DND-41 (cell line): ENCODE measurements at places on chromosomes 13 and 19.

GRCh38 chr19:28012361-28012760 is 1200.6 kb downstream of the UQCRFS1 start:
- H3K4me3 ChIP-seq: no peak overlapping the region
- no peaks in the 10 kb centered on the region for H3K27me3 ChIP-seq
- no peaks in the 10 kb centered on the region for H3K36me3 ChIP-seq
- no peak for DNase-seq
- no peak overlapping the region for H3K27ac ChIP-seq

DNA sequence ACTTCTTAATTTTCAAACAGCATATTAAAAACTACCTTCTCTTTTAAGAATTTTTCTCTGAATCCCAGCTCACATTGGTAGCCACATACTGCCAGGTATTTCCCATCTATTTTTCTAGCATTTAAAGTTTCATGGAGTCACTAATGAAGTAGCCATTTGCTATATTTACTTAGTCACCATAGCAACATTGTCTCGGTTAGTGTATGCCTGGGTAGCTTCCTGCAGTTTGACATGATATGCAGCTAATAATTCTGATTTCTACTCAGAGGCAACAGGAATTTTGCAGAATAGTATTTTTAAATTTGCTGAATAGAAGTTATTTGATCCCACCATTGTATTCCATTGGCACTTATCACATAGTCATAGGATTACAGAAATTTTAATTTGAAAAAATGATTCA is 30.9 kb upstream of the KCTD4 start:
- no peak overlapping the region for H3K27ac ChIP-seq
- H3K4me1 ChIP-seq: no peaks in the 10 kb centered on the region
- no peak overlapping the region for H3K4me3 ChIP-seq

DNA sequence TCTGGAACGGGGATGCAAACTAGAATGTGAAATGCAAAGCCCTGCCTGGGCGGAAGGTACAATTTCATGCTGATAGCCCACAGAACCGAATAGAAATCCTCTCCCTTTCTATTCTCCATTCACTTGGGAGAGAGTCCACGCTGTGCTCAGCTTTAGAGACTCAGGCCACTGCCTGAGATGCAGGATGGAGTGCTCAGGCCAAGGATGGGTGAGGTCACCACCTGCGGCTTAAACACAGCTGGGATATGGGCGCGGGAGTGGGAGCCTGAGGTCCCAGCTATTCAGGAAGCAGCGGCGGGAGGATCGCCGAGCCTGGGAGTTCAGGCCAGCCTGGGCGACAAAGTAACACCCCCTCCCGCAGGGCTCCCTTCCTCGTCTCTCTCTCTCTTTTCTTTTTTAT is 446 bp upstream of the ZNF83 start:
- peak overlapping the region; percentile 6; the same call in 1 of the 2 replicates for H3K4me3 ChIP-seq
- no peak for DNase-seq
- H3K36me3 ChIP-seq: peaks cover 16% of the 10 kb centered on the region
- H3K27ac ChIP-seq: peak overlapping the region; percentile 57
- no peaks in the 10 kb centered on the region for H3K27me3 ChIP-seq

GRCh38 chr13:21476893-21477472 is 17.9 kb upstream of the ZDHHC20 start:
- H3K4me1 ChIP-seq: peaks cover 14% of the 10 kb centered on the region; the same call in 1 of the 2 replicates
- no peak overlapping the region for H3K4me3 ChIP-seq
- no peaks in the 10 kb centered on the region for H3K27me3 ChIP-seq
- no peak overlapping the region for H3K27ac ChIP-seq
- DNase-seq: peak; percentile 73

GRCh38 chr13:26485786-26486185 is 71.7 kb upstream of the WASF3 start:
- no peak overlapping the region for H3K4me3 ChIP-seq
- no peak overlapping the region for H3K27ac ChIP-seq
- no peaks in the 10 kb centered on the region for H3K36me3 ChIP-seq
- no peak for DNase-seq
- H3K27me3 ChIP-seq: peaks cover 4% of the 10 kb centered on the region

DNA sequence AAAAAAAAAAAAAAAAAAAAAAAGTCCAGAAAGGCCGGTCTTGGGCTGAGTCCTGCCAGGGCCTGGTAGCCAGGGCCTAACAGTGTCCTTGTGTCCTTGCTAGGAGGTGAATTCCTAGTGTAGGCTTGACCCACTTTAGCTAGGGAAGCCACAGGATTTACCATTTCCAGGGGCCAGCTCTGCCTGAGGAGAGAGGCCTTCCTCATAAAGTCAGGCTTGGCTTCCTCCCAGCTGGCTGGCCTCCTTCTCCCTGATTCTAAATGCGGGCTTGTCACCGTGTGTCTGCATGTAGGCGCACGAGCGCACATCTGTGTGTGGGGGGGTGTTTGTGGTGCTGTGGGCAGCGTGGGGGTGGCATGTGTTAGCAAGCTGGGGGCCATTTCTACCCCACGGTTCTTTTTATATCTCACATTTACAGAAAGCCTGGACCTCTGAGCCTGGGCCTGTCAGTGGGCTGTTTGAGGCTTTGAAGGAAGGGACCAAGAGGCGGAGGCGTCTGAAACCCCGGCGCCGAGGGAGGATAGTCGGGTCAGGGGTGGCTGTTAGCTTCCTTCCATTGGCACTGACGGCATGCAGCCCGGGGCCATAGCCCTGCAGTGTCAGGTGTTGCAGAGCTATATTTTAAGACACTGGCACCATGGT is 31.7 kb downstream of the IER2 start:
- H3K27ac ChIP-seq: no peak overlapping the region
- no peaks in the 10 kb centered on the region for H3K36me3 ChIP-seq
- no peaks in the 10 kb centered on the region for H3K27me3 ChIP-seq
- H3K4me1 ChIP-seq: no peaks in the 10 kb centered on the region
- H3K4me3 ChIP-seq: no peak overlapping the region

- no peaks in the 10 kb centered on the region; the same call in 1 of the 2 replicates for H3K36me3 ChIP-seq
- peak within 1 kb of the TSS; percentile 76 for H3K27ac ChIP-seq
- H3K4me3 ChIP-seq: peak within 1 kb of the TSS; percentile 45
- peaks cover 46% of the 10 kb centered on the region for H3K4me1 ChIP-seq
Observed at GRCh38 chr13:114132419-114133121, at the start of gene RASA3. Gene RASA3 (minus strand): TSS chr13:114132623. CDS start chr13:114132489, 134 bp downstream.

- no peaks in the 10 kb centered on the region for H3K36me3 ChIP-seq
- no peaks in the 10 kb centered on the region for H3K27me3 ChIP-seq
- no peaks in the 10 kb centered on the region for H3K4me1 ChIP-seq
- no peak overlapping the region for H3K27ac ChIP-seq
- H3K4me3 ChIP-seq: no peak overlapping the region
- no peak for DNase-seq
Observed at GRCh38 chr13:27151798-27152599, 19.6 kb downstream of the USP12 start.

GRCh38 chr13:77360032-77360685 is 33.3 kb upstream of the MYCBP2 start:
- H3K27me3 ChIP-seq: no peaks in the 10 kb centered on the region
- no peak overlapping the region for H3K4me3 ChIP-seq
- H3K4me1 ChIP-seq: no peaks in the 10 kb centered on the region
- no peaks in the 10 kb centered on the region for H3K36me3 ChIP-seq

- peak; percentile 50 for DNase-seq
- peak overlapping the region; percentile 49 for H3K27ac ChIP-seq
- H3K36me3 ChIP-seq: peaks cover 31% of the 10 kb centered on the region
- no peak overlapping the region for H3K4me3 ChIP-seq
- peaks cover 55% of the 10 kb centered on the region for H3K4me1 ChIP-seq
- H3K27me3 ChIP-seq: no peaks in the 10 kb centered on the region
Observed at GRCh38 chr13:41054212-41054877, 7.0 kb upstream of the WBP4 start.

- no peaks in the 10 kb centered on the region for H3K27me3 ChIP-seq
- no peak overlapping the region for H3K27ac ChIP-seq
- no peak overlapping the region for H3K4me3 ChIP-seq
- no peak for DNase-seq
Observed at GRCh38 chr19:43589678-43590077, 6.3 kb downstream of the IRGQ start.

DNA sequence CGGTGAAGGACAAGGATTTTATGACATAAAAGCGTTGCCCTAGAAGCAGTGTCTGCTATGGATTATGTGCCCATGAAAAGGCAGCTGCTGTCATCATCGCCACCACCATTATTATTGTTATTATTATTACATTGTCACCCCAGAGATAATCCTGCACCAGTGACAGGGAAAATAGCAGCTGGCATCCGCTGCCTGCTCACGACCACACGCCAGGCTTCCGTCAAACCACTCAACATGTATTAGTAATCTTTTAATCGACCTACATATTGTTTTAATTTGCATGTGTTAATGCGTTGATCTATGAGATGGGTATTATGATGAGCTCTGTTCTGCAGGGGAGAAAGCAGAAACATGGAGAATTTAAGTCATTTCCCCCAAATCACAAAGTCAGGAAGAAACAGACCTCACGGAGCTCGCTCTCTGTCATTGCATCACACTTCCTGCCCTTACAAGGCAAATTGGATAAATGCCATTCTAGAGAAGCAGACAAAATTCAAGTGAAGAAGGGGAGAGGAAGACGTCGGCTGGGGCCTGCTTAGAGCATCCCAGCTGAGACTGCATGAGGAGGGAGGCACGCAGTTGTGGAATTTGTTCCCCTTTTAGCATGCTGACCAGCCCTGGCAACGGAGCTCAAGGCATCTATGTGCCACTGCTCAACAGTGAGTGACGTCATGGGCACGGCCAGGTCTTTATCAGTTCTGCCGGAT is at the start of gene FFAR3:
Gene FFAR3 (plus strand): TSS at position 594 of the 707 bp plus-strand sequence. CDS start 431 bp downstream, outside the sequence.
- no peak within 1 kb of the TSS for H3K27ac ChIP-seq
- no peaks in the 10 kb centered on the region for H3K36me3 ChIP-seq
- no peaks in the 10 kb centered on the region for H3K4me1 ChIP-seq
- no peak within 1 kb of the TSS for H3K4me3 ChIP-seq

DNA sequence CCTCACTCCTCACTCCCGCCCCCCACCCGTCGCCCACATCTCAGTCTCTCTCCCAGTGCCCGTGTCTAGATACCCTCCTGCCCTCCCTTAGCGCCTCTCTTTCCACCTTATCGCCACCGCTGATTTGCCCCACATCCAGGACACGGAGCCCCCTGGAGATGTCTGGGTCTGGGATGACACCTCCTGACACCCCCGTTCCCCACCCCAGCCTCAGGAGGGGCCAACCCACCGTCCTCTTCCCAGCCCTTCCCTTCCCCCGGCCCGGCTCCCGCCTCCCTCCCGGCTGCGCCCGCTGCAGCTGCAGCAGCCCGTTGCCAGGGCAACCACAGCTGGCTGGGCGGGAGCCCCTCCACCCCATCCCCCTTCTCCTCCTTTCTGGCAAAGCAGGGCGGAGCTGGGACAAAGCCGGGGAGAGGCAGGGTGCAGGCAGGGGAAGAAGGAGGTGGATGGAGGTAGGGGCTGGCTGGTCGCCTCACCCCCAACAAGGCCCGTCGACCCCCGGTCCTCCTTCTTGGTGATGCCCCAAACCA is 13.5 kb downstream of the DPF1 start:
- no peak overlapping the region for H3K27ac ChIP-seq
- peaks cover 14% of the 10 kb centered on the region for H3K4me1 ChIP-seq
- DNase-seq: peak; percentile 39
- H3K36me3 ChIP-seq: no peaks in the 10 kb centered on the region
- peaks cover 18% of the 10 kb centered on the region for H3K27me3 ChIP-seq

- H3K4me3 ChIP-seq: no peak overlapping the region
- H3K27ac ChIP-seq: no peak overlapping the region
- DNase-seq: no peak
Observed at GRCh38 chr19:12205296-12205695, 42.4 kb downstream of the ZNF136 start.

DNA sequence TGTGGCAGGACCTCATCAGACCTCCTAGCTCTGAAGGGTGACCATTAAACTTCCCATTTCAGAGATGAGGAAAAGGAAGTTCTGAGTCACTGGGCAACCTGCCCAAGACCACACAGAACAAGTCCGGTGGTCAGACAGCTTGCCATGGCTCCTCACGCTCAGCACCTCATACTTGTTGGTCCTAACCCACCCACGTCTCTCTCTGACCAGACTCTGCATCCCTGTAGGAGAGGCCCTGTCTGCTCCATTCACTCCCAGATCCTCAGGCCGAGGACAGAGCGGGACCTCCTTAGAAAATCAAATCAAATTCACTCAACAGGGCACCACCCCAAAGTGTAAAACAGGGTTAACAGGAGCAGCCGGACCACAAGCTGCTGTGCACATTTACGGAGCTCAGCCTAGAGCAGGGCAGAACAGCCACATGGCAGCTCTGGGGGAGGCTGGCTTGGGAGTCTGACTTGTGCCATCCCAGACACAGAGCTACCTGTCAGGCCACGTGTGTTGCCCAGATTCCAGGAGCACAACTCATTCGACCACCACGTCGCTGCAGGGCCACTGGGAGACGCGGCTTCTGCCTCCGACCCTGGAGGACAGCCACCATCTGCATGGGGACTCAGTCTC is 1.7 kb downstream of the MIER2 start:
- H3K27ac ChIP-seq: peak overlapping the region; percentile 71
- no peaks in the 10 kb centered on the region for H3K27me3 ChIP-seq
- H3K4me1 ChIP-seq: peaks cover 55% of the 10 kb centered on the region

GRCh38 chr13:43879755-43880181 is at the start of gene LACC1:
Gene LACC1 (plus strand): TSS chr13:43879904. CDS start chr13:43880986, 1,082 bp downstream.
- no peak within 1 kb of the TSS for H3K27ac ChIP-seq
- H3K4me1 ChIP-seq: peaks cover 13% of the 10 kb centered on the region
- DNase-seq: no peak
- H3K36me3 ChIP-seq: no peaks in the 10 kb centered on the region
- H3K27me3 ChIP-seq: peaks cover 55% of the 10 kb centered on the region

GRCh38 chr19:46133777-46134241 is 9.3 kb upstream of the IGFL3 start:
- H3K27ac ChIP-seq: no peak overlapping the region
- no peak for DNase-seq
- H3K4me3 ChIP-seq: no peak overlapping the region
- H3K36me3 ChIP-seq: no peaks in the 10 kb centered on the region
- H3K4me1 ChIP-seq: peaks cover 9% of the 10 kb centered on the region; the same call in 1 of the 2 replicates
- peaks cover 4% of the 10 kb centered on the region for H3K27me3 ChIP-seq

DNA sequence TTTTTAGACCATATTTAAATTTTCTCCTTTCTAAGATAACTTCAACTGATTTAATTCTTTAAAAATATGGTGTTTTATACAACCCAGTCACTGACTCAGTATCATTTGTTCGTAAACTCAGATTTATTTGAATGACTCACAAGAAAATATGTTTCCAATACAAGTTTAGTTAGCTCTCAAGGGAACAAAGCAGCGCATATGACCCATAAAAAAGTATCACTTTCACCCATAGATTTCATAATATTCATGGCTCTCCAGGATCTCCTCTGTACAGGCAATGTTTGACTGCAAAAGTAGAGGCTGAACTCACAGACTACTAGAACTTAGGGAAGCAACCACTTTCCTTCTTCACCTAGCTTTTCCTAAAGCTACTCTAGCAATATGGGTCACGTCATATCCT is 405.6 kb upstream of the PCDH9 start:
- no peaks in the 10 kb centered on the region for H3K4me1 ChIP-seq
- no peak for DNase-seq
- H3K4me3 ChIP-seq: no peak overlapping the region
- no peak overlapping the region for H3K27ac ChIP-seq
- H3K27me3 ChIP-seq: no peaks in the 10 kb centered on the region

GRCh38 chr13:41028051-41028450 is 8.9 kb upstream of the ELF1 start:
- no peaks in the 10 kb centered on the region; the same call in 1 of the 2 replicates for H3K4me1 ChIP-seq
- H3K27me3 ChIP-seq: no peaks in the 10 kb centered on the region

GRCh38 chr13:98328511-98328910 is 151.4 kb upstream of the RNF113B start:
- no peak for DNase-seq
- H3K27ac ChIP-seq: no peak overlapping the region
- no peaks in the 10 kb centered on the region for H3K36me3 ChIP-seq
- H3K27me3 ChIP-seq: peaks cover 8% of the 10 kb centered on the region
- no peaks in the 10 kb centered on the region for H3K4me1 ChIP-seq
